Heart right ventricle (tissue), 16 donors: ENCODE measurements at places on chromosomes 7 and 10. TPM values are rescaled to one million over a fixed set of nuclear protein-coding genes. Genes with fewer than 3 reads are reported as not detected.

- no peak for DNase-seq
Observed at GRCh38 chr10:104557966-104558365, 83.1 kb upstream of the SORCS3 start.

GRCh38 chr7:101115215-101115614, 11.7 kb upstream of the SERPINE1 start:
- no peak for DNase-seq

The ALOX5 gene
- total RNA-seq, result 1.8 TPM

The PTPRE gene
- 17.7 TPM for total RNA-seq

The TAS2R5 gene
- 0.23 TPM for total RNA-seq

The KNDC1 gene
- 0.04 TPM for total RNA-seq

The LAMTOR4 gene
- 72.3 TPM for total RNA-seq

DNA sequence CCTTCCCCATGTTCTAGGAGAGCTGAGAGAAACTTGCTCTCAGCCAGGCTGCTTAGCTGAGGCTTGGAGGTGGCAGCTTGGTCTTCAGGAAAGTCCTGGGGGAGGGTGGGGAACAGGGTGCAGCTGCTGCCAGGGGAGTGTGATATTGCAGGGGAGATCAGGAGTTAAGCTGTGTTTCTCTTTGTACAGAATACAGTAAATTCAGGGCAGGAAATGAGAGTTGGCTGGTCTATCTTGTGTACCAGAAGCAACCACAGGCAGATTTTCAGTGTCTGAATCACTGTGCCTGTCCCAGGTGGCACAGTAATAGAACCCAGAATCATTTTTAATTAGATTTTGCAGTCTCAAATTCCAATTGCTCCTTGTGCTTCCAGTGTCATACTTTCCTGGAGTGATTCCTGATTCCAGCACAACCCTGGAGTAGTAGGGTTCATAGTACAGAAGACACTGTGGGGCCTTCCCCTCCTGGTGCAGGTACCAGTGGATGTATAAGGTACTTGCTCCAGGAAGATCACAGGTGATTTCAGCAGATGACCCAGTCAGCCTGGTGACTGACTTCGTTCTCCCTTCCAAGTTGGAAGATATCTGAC, 94.0 kb upstream of the TARP start:
- no peak for DNase-seq
